ENCODE measurements at places on chromosomes 13 and 19. TPM values are rescaled to one million over a fixed set of nuclear protein-coding genes. Genes with fewer than 3 reads are reported as not detected.

Gene N4BP2L1
- 13.8 TPM for polyA plus RNA-seq

Gene LILRA1
- 0.30 TPM for polyA plus RNA-seq

Gene TNFRSF19
- 1.4 TPM for polyA plus RNA-seq

Gene SHC2
- polyA plus RNA-seq = 7.6 TPM

Gene CD37
- 2.7 TPM for polyA plus RNA-seq
